ENCODE measurements at places on chromosomes 7 and 10.

DNA sequence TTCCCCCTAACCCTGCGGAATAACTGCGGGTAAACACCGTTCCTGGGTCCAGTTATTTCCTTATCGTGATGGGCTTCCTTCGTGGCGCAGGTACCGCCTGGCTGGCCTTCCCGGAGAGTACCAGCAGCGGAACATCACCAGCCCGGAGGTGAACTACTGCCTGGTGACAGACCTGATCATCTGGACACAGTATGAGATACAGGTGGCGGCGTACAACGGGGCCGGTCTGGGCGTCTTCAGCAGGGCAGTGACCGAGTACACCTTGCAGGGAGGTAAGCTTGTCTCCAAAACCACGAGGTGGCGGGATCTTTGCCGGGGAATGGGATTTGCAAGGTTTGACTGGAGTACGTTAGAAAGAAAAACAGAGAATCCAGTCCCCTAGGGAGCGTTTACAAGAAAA, 665.0 kb upstream of the FOXK1 start:
- no peak for DNase-seq

DNA sequence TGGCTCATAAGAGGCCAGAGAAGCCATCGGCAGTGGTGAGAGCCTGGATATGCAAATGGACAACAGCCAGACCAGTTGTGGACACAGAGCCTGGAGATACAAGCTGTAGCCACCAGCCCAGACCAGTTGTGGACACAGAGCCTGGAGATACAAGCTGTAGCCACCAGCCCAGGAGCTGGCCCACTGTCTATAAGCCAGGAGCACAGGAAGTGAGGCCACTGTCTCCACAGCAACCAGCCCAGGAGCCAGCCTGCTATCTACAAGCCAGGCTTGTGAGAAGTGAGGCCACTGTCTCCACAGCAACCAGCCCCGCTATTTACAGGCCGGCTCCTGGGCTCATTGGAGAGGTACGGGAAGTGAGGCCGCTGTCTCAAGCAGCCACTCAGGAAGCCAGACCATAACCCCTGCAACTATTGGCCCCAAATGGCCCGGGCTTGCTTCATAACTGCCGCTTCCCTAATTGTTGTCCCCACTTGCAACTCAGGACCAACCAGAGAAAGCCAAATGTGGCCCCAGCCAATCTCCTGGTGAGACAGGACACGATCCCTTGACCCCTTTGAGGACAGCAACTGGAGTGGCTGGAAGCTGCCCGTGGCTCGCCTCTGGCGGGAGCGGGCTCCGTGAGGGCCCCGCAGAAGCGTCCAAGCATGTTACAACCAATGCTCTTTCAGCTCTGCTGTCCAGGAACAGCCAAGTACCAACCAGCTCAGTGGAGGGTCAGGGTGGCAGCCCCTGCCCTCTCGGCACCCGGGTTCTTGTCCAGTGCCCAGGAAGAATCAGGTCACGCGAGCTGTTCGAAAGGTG, 44.1 kb upstream of the CNPY1 start:
- peak; percentile 6 for DNase-seq

GRCh38 chr10:22047812-22048211, 44.3 kb upstream of the DNAJC1 start:
- DNase-seq, result no peak

DNA sequence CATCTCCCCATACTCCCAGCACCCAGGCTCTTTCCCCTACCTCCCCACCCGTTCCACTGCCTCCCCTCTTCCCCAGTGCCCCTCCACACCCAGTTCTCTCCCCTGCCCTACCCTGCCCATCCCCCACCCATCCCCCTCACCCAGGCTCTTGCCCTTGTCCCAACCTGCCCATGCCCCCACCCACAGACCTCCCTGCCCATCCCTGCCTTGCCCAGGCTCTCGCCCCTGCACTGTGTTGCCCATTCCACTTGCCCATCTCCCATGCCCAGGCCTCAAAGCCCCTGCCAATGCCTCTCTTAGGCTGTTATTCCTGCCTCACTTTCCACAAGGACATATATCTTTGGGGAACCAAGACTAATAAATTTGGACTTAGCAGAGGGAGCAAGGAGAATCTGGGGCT, 262.6 kb upstream of the CXCL12 start:
- no peak for DNase-seq

- DNase-seq, result no peak
These were observed 3.4 kb downstream of the STAM start for GRCh38 chr10:17647326-17647725.

Data from astrocyte of the spinal cord (primary cell).